ENCODE measurements at places on chromosomes 5 and 9.

DNA sequence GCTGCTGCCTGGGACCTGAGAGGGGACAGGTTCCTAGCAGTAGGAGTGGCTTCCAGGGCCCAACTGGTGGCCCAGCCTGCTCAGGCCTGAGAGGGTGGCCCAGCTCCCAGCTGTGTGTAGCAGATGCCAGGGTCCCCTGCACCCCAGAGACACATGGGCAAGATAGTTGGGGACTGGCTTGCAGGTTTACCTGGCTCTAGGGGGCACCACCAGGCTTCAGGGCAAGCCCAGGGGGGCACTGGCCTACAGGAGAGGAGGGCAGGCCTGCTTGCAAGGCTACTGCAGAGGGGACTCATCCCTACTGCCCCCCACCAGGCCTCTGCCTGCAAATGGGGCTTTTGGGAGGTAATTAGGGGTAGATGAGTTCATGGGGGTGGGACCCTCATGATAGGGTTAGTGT, 123.3 kb downstream of the ZNF354C start:
- DNase-seq = no peak

DNA sequence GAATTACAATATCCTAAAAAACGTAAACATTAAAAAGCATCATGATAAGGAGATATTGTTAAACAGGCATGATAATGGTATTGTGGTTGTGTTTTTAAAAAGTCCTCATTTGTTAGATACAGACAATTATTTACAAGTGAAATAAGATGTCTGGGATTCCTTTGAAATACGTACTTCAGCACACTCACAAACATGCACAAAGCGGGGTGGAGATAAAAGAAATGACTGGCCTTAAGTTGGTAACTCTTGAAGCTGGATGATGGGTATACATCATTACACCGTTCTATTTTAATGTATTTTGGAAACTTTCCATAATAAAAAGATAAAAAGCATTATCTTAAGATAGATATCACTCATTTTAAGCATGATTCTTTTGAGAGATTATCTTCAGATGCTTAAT, 1.0 kb downstream of the FAM200C start:
- no peak for DNase-seq

DNA sequence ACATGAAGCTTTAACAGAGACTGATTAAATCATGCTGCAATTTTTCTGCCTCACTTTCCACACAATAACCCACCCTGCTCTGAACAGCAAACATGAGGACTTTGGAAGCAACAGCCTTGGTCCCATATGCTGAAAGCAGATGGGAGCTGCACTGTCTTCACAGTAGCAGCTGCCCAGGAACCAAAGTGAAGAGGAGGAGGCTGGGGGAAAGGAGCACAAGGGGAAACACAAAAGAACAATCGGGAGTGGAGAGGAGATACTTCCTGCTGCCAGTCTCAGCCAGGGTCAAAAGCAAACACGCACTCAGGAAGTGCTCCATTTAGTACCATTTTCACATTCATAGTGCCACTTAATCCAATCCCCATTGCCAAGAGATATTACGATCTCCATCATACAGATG, 183.3 kb upstream of the PUM3 start:
- no peak for DNase-seq

- DNase-seq = no peak
Observed at GRCh38 chr5:38926121-38926520, 80.3 kb downstream of the OSMR start.

DNA sequence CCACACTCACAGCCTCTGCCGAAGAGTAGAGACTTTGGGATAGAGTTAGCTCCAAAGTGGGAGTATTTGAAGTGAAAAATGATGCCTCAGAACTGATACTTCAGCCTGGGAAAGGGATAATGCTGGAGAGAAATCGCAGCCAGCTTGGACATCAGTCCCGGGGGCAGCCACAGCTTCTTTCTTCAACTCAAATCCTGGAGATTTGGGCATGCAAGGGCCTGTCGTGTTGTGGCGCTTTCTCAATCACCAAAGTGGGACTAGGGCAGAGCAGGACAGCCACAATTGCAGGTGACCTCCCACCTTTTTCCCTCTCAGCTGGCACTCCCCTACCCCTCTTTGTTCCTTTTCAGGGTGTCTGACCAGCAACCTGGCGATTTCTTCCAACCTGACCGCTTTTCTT, 70.4 kb downstream of the UBAP1 start:
- no peak for DNase-seq

DNA sequence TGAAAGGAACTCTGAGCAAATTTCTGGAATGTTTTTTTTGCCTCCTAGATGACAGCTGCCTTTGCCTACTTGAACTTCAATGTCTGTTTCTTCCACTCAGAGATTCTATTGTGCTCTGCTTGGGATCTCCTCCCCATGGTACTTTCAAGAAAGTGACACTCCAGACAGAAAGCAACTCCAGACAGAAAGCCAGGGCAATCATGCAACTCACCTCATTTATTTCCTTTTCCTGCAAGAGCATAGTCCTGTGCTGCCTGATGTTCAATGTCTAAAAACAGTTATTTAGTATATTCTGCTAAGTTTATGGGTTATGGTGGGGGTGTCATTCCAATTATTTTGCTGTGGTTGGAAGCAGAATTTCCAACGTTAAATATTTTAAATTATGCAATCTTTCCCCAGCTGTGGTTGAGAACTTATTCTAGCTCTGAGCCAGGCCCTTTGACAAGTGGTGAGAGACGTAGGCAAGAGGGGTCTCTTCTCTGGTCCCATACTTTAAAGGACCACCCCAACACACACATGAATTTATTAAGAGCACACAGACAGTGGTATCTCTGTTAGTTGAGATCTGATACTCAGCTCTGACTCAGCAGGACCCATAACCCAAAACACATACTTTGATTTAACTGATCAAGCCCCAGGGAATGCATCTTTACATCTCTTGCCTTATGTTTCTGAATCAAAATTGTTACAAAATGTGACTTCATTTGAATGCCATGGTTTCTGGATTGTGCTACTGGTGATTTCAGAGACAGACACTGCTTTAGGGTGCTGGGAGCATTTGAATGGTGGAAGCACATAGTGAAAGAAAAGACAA, 39.5 kb upstream of the MAMDC2 start:
- no peak for DNase-seq

GRCh38 chr9:68793605-68794343, 88.7 kb downstream of the PIP5K1B start:
- no peak for DNase-seq

DNA sequence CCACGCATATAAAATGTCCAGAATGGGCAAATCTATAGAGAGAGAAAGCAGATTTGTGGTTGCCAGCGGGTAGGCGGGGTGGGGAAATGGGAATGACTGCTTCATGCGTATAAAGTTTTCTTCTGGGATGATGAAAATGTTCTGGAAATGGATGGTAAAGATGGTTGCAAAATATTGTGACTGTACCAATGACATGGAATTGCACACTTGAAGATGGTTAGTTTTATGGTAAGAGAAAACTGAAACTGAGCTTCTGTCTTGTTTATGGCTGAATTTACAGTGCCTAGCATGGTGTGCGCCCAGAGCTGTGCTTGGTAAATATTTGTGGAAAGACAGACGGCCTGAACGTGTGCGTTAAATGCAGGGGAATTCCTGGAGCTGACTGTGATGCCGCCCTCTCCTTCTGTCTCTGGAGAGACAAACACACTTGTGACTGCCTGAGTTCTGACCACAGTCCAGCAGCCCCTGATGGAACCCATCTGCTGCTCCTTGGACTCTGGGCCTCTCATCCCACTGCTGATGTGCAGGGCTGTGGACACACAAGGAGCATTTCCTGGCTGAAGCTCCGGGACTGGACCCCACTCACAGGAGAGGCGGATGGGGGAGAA, 8.6 kb upstream of the PTGES start:
- DNase-seq = no peak

- DNase-seq = no peak
Observed at GRCh38 chr9:744790-745484, 96.6 kb upstream of the DMRT1 start.

GRCh38 chr5:108661590-108662219, 86.0 kb upstream of the FER start:
- DNase-seq = no peak

DNA sequence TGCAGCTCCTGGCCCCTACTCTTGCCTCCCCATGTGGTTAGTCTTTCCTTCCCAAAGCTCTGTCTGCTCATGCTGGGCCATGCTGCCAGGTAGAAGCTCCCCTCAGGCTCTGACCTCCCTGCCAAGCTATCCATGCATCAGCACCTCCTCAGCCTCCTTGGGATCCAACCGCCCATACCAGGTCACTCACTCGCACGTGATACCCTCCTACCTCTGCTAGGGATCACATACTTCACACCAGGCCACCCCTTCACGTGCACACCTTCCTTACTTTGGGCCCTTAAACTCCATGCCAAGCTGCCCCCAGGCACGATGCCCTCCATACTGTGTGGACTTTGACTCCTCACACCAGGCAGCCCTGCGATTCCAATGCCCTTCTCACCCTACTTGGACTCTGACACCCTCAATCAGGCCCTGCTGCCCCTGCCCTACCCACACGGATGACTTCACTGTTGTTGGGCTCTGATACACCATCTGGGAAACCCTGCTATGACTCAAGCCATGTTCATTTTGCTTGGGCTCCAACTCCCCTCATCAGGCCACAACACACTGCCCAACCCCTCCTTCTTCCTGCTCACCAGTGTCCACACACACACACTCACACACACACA, 34.1 kb downstream of the ZNF483 start:
- no peak for DNase-seq

GRCh38 chr9:27457445-27457844, 66.6 kb upstream of the IFNK start:
- no peak for DNase-seq

DNA sequence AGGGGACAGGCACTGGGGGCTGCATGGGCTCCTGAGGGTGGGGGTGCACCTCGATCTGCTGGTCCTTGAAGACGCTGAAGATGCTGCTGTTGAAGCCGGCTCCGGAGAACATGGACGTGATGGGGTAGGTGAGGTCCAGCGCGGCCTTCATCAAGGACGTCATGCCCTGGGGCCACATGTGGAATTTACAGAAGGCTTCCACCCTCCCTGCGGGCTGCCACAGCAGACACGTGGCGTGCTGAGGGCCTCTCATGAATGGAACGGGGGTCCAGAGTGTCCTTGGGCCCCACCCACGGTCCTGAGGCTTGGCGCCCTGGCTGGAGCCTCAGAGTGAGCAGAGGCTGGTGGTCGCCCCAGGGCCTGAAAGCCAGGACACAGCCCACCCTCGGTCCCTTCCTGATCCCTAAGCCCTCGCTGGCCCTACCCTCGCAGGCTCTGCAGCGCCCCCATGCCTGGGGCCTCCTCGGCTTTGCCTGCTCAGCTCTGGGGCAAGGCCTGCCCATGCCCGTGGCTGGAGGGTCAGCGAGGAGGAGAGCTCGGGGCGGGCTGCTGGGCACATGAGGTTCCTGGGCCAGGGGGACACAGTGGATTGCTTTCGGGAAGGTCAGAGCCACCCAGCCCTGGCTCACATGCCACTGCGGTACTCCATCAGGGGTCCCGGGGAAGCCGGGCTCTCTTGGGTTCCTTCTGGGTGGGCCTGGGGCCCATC, 5.3 kb upstream of the NSMF start:
- DNase-seq = no peak

GRCh38 chr9:133821601-133822429, 83.7 kb upstream of the SARDH start:
- DNase-seq = no peak

- no peak for DNase-seq
Observed at GRCh38 chr5:17879276-17879675, 245.0 kb downstream of the TAF11L14 start.

- no peak for DNase-seq
Observed at GRCh38 chr9:13364271-13365000, 84.9 kb upstream of the MPDZ start.
